Right ventricle myocardium inferior (tissue), 1 donor: ENCODE measurements at places on chromosomes 11 and 22. TPM values are rescaled to one million over a fixed set of nuclear protein-coding genes. Genes with fewer than 3 reads are reported as not detected.

The ABTB2 gene
- total RNA-seq, result 14.3 TPM

The ZBTB16 gene
- total RNA-seq, result 78.1 TPM

The FOLR1 gene
- 1.2 TPM for total RNA-seq

The SERPING1 gene
- 157 TPM for total RNA-seq

The WBP2NL gene
- 0.24 TPM for total RNA-seq

GRCh38 chr22:24178502-24179440, 2.5 kb upstream of the SUSD2 start:
- peak; percentile 65 for DNase-seq

DNA sequence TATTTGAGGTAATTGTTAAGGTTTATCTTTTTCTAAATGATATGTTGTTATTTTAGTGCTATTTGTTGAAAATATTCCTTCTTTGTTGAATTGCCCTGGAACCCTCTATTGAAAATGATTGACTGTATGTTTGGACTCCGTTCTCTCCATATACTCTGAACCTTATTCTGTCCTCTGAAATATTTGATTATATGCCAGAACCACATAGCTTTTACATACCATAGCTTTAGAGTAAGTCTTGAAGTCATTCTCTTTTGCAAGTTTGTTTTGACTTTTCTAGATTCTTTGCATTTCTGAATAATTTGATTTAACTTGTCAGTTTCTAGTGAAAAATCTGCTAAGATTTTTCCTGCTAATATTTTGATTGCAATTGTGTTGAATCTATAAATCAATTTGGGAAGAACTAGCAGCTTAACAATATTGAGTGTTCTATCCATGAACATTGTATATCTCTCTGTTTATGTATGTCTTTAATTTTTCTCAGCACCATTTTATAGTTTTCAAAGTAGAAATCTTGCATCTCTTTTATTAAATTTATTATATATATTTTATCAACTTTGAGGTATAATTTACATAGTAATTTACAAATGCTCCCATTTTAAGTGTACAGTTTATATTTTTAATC, 51.7 kb upstream of the PITPNB start:
- DNase-seq, result no peak

DNA sequence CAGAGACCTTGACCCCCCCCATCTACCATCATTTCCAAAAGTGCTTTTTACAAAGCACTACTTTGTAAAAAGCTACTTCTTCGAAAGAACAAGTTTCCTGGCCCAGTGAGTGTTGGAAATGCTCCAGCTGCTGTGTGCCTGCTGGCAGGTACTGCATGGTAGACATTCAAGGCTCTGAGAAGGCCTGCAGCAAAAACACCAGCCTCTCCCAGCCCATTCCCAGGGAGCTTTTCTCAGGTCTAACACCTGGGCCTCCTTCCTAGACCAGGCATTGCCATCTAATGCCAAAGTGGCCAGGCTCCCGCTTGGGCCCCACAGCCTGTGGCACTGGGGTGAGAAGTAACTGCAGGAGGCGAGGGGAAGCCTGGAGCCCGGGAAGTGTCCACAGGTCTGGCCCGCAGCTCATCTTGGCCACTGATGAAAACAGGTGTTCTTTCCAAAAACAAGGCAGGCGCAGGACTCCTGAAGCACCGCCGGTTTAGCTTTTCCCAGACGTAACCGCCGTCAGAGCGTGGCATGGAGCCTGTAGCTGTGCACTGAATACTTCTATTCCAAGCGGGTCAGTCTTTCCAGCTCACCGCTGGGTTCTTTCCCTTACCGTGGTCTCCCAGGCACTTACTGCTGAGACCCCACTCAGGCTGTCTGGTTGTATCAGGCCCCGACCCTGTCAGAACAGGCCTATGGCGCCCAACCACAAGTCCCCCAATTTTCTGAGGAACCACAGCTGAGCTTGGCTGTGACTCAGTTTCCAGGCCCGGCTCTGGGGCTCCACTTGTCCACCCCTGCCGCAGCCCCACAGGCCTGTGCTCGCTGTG, 1.2 kb upstream of the TCIRG1 start:
- no peak for DNase-seq

DNA sequence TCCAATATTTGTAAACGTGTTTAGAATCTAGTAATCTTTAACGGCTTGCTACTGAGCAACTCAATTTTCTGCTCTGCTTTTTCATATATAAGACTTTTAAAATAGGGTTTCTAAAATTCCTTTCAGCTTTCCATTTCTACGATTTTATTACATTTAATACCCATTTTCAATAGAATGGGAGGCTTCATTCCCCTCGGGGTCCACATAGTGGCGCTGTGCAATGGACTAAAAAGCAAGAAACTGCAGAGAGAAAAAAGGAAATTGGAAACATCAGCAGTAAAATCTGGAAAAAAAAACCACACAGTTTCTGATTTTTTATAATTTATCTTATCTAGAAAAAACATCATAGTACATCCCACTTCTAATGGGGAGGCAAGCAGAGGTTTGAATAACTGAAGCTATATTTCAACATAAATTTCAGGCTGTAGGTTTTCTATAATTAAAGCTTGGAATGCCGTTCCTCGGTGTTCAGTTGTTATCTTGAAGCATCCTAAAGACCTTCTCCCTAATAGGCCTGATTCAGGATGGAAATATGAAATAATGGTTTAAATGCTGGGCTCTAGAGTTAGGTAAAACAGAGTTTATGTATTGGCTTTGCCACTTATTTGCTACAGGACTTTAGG, 18.7 kb upstream of the JHY start:
- no peak for DNase-seq

DNA sequence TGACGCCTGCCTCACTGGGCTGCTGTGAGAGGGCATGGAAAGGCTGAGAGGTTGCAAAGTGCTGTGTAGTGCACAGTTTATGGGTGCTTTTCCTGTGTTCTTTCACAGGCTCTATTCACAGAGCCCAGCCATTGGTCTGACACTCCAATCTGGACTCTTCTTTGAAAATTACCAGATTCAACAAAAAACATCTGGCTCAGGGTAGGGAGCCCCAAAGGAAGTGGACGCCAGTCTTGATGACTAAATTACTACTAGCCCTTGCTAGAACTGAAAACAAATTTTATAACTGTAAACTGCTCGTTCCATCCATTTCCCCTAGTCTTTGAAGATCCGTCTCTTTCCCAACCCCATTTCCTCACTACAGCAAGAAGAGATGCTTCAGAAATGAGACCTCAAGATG, 178.6 kb downstream of the TENM4 start:
- DNase-seq, result no peak

GRCh38 chr22:27028093-27028492, 370.7 kb downstream of the MIAT start:
- DNase-seq, result no peak

DNA sequence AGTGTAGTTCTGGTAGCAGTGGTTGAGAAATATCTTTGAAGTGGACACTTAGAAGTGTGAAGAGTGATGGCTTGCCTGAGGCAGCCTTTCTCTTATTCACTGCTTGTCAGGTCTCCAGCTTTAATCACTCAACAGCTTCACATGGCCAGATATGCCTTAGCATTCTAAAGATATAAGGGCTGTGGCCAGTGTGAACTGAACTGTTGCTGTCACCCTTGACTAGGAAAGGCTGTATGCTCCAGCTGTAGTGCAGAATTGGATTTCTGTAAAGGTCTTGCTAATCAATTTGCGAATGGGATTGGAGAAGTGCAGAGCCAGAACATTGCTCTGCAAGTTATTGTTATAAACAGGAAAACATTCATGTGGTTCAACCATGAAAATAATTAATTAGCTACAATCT, 266.7 kb downstream of the TMEM135 start:
- DNase-seq, result no peak

DNA sequence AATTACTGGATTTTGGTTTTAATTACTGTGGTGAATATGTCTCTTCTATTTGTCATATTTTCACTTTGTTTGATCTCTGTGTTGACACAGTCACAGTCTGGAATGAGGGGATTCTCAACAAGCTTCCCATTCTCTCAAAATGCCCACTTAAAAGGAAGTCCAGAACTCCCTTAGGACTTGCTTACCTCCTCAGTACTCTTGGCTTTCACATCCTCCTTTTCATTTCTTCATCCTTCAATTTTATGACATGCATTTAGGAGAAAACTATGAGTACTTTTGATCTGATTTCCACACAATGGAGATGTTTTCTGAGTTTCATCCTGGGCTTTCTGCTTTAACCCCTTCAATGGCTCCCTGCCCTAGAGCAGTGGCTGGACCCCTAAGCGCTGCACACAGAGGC, 49.3 kb upstream of the FLI1 start:
- no peak for DNase-seq

DNA sequence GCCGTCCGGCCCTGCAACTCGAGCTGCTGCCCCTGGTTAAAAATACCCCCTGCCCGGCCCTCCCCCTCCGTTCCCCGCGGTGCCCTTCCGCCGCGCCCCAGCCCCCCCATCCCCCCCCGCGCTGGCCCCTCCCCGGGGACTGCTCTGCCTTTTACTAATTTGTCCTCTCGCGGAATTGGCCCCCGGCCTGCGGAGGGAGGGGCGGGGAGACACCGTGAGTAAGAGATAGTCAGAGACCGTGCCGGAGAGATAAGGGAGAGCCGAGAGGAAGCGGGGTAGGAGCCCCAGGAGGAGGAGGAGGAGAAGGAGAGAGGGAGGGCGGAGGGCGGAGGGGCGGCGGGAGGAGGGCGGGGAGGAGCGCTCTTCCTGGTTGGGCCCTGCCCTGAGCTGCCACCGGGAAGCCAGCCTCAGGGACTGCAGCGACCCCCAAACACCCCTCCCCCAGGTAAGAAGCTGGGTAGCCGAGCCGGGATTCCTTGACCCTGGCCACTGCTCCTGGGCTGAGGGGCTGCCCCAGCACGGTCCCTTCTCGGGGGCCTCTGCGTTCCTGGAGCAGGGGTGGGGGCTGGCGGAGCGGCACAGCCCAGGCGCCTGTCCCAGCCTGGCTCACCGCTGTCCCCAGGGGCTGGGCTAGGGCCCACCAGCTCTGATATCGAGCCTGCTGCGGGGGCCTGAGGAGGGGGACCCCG, at the start of gene CAPN1:
Gene CAPN1, plus strand, starts transcription at position 360 of the 689 bp plus-strand sequence. CDS start 774 bp downstream, outside the sequence.
- DNase-seq, result peak; percentile 90

GRCh38 chr11:102763440-102763839, 17.0 kb downstream of the MMP10 start:
- DNase-seq, result no peak

DNA sequence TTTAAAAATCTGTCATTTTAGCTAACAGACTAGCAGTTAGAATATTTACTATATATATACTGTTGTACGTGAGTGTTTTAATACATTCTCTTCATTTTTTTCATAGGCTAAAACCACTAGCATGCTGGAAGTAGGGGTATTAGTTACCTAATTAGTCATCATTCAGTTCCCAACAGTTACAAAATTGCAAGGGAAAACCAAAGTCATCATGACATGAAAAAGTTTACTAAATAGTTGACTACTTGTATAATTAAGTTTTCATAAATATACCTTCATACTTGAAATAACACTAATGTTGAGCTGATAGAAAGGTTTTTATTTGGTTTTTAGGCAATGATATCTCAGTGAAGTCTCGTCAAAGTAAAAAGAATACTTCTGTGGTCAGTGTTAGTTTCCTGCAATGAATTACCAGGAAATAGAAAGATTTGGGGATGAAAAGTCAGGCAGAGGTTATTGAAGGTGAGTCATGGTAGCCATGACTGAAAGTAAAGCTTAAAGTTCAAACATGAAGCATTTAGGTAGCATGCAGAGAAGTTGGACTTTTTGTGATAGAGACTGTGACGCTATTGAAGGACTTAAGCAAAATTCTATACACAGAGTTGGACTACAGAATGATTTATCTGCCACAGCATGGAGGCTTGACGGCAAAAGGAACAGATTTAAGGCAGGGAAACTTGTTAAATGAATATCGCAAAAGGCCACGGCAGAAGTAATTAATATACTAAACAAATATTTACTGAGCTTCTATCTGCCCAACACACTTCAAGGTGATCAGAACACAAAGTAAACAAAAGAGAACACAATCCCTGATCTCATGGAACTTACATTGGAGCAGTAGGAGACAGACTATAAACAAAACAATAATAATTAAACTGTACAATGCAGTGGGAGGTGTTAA, 828.1 kb upstream of the FAT3 start:
- DNase-seq, result no peak

- no peak for DNase-seq
Measured at GRCh38 chr11:67456068-67456705, 1.0 kb downstream of the CABP4 start.
